Stimulated activated CD4-positive, alpha-beta T cell treated with anti-CD3 and anti-CD28 coated beads, Interleukin-12 subunit alpha, Interleukin-12 subunit beta, amount 100 ng/mL, for 24 hours (primary cell): ENCODE measurements at places on chromosomes 16 and 17.

- DNase-seq = no peak
Observed at GRCh38 chr16:12079412-12079965, 103.0 kb downstream of the SNX29 start.

- no peak for DNase-seq
Observed at GRCh38 chr16:77551357-77551756, 116.5 kb upstream of the ADAMTS18 start.

DNA sequence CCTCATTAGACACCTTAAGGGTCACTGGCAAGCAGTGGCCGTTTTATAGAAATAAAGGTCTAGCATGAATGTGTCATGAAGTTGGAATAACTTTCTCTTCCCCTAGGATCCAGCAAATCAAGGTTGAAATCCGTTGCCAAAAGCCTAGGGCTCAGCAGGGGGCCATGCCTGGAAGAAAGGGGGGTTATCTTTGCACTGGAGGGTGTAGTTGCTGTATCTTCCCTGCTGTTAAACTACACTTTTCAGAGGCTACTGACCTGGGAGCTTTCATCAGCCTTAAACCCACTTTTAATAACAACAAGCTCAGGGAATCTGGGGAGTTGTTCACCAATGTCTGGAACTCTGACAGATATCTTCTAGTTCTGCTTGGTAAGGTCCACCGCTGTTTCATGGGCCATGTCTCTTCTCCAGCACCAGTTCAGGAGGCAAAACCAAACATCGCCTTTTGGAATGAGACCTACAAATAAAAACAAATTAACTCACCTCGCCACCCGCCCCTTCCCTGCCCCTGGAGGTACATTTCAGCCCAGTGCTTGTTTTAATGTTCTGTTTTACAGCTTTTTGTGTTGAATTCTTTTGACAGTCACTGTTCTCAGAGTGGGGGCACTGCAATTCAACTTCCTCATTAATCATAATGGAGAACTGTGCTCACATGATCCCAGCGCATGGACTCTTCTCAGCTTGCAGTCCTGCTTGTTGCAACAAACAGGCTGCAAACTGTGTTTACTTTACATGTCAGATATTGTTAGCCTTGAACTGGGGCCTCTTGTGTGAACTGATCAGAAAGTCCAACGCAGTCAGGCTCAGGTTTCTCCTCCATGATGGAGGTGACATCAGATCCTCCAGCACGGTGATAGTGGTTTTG, 508.7 kb downstream of the KCNJ2 start:
- no peak for DNase-seq

GRCh38 chr17:76404256-76404655, 19.8 kb downstream of the SPHK1 start:
- no peak for DNase-seq

GRCh38 chr16:8194794-8195193, 395.5 kb downstream of the TMEM114 start:
- no peak for DNase-seq

GRCh38 chr16:22206842-22207714, 1.0 kb downstream of the EEF2K start:
- DNase-seq = peak; percentile 63

GRCh38 chr17:64459284-64459747, 10.4 kb downstream of the MILR1 start:
- DNase-seq = no peak

DNA sequence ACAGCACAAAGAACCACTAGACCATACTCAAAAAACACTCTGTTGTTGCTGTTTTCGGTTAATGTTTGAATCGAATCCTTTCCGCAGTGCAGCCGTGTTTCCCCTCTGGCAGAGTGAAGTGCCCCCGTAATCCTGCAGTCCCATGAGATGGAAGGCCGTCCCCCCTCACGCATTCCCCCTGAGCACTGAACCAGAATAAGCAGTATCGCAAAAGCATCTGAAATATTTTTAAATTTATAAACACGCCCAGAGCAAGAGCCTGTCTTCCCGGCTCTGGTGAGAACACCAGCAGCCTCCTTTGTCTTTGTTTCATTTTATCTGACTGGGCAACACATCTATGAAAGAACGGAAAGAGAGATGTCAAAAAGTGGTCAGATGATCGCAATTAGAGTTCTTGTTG, 121.0 kb upstream of the ADAMTS18 start:
- no peak for DNase-seq

GRCh38 chr16:75264999-75265910, 13.8 kb upstream of the BCAR1 start:
- DNase-seq = no peak

DNA sequence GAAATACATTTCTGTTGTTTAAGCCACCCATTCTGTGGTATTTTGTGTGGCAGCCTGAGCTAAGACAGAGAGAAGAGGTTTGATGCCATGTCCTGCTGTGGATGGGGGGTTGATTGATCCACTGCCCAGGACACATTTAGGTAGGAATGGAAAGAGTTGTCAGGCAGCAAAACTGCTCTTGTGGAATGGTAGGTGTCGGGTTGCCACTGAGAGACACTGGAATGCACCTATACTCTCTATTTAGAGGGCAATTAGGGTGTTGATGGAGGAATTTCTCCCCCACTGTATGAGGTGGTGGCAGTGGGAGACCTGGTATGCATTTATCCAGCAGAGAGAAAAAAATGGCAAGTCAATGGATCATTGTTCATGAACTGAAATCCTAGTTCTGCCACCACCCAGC, 30.9 kb downstream of the CBLN1 start:
- no peak for DNase-seq

- DNase-seq = no peak
Observed at GRCh38 chr16:4377573-4378154, 6.0 kb downstream of the VASN start.

GRCh38 chr17:81044764-81045589, 10.0 kb downstream of the BAIAP2 start:
- no peak for DNase-seq

DNA sequence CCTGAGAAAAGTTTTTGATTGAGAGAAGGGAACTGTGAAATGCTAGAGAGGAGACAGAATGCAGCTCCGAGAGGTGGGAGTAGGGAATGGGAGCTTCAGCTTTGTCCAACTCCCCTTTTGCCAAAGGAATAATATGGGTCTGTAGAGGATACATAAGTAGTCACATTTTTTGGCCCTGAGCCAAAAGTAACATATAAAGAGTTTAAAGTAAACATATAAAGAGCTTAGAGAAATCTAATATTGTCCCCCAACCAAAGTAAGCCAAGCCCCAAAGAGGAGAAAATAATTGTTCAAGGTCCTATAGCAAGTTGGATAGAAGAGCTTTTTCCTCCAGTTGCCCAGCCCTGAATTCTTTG, 215.1 kb downstream of the TMEM114 start:
- DNase-seq = no peak

DNA sequence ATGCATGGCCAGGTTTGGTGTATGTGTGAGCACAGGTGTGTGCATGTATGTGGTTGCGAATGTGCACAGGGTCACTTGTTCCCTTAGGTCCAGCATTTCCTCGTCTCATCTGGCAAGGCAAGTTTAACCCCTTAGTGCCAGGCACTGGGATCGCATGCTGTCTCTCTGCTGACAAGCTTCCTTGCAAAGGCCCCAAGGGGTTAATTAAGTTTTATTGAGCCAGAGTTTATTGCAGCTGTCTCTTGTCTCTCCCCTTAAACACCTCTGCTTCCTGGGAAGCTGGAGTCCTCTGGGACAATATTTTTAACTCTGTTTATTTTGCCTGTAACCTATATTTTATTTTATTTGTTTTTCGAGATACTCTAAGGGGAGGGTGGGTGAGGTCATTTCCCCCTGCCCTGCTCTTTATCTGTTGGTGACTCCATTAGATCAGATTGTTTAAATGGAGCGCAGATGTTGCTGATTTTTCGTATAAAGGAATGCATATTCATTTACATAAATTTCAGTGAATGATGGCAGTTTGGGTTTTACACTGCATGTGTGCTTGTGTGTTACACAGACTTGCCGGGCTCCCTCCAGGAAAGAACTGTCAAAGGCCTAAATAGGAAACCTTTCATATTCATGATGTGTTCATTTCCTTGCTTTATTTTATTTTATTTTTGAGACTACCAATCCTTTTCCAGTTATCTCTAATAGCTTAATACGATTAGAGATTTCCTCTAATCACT, 99.7 kb downstream of the CBLN1 start:
- no peak for DNase-seq
